RPMI7951 (cell line): ENCODE measurements at places on chromosomes 16 and 17. TPM values are rescaled to one million over a fixed set of nuclear protein-coding genes. Genes with fewer than 3 reads are reported as not detected.

CDIPT gene
- 83.4 and 90.4 TPM in 2 replicates for total RNA-seq

CLEC3A gene
- total RNA-seq, result 0.29 TPM in 1 of 2 replicates, not detected in the other

- DNase-seq, result peak; percentile 51
Observed at GRCh38 chr17:31688701-31689100, 170.3 kb downstream of the COPRS start.

GRCh38 chr16:85418978-85419491 is 194.1 kb upstream of the GSE1 start:
- DNase-seq, result no peak

DNA sequence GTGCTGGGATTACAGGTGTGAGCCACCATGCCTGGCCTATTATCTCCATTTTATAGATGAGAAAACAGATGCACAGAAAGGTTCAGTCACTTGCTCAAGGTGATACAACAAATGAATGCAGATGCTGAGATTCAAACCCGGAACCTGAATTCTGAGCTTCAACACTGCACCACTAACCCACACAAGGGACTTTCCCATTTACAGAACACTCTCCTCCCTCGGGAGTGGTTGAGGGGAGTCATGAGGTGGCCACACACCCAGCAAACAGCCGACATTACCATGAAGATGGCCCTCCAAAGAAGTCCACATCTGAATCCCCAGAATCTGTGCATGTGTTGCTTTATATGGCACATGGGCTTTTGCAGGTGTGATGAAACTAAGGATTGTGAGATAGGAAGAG is 9.1 kb downstream of the BCL7C start:
- DNase-seq, result no peak

TBC1D3H gene
- total RNA-seq, result not detected in 2 replicates

DNA sequence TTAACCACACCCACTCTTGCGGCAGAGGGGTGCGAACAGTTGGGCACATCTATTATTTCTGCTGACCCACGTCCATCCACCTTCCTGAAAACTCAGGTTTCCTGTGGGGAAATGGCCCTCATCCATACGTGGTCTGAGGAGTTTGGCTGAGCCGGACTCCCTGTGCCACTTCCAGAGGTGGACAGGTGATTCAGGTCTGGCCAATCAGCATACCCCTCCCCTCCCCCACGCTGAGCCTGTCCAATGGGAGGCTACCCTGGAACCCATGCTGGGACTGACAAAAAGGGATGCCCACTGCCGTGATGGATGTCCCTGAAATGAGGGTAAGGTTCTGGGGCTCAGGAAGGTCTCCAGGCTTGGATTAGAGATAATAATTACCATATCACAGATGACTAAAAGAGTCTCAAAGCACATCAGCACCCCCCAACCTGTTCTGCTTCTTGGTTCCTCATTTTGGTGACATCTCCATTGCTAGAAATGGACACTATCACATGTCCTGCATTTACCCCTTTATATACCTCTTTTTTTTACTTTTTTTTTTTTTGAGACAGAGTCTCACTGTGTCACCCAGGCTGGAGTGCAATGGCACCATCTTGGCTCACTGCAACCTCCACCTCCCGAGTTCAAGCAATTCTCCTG is 5.3 kb upstream of the MAPK7 start:
- DNase-seq, result no peak

SARM1 gene
- 6.9 and 9.0 TPM in 2 replicates for total RNA-seq

DNA sequence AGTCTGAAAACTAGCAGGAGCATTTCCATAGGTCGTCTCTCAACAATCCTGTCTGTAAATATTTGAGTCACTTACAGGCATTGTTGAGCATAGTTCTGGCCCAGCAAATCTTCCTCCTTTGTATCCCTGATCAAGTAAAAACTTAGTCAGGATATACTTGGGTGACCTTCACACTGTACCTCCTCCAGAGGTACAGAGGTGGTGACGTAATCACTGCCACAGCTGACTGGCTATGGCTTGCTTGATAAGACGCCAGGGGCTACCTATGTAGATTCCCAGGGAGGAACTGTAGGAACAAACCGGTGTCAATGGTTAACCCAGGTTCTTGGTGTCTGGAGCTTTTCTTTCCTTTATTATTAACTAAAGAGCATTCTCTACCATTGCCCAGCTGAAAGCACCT is at the start of gene KCNJ16:
Gene KCNJ16, plus strand, starts transcription at position 270 of the 400 bp plus-strand sequence. CDS start 56,863 bp downstream, outside the sequence.
- DNase-seq, result no peak

DNA sequence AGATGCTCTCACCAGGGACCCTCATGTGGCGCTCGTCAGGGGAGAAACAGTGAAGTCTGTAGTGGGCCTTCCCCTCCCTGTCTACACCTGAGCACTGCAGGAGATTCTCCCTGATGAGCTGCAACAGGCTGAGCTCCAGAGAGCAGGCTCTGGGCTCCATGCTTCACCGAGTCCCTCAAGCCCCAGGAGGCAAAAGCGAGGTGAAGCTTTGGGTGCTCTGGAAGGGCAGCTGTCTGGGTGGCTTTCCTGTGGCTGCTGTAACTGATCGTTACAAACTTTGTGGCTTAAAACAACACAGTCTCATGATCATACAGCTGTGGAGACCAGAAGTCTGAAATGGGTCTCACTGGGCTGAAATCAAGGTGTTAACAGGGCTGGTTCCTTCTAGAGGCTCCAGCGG is 12.1 kb upstream of the CD300LD start:
- DNase-seq, result no peak

DNA sequence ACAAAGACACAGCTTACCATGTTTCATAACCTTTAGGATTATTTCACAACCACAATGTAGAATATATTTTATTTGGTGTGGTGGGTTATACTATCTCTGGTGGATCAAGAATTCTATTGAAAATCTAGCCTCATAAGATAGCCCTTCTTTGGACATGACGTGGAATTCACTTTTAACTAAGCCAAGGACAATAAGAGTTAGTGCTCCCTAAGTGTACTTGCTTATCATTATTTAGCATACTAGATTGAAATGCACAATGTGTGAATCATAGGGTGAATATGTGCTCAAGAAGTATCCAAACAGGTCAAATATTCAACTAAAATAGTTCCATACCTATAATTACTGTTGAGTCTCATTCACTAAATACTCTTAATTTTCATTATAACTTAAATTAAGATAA is 1179.5 kb upstream of the GOT2 start:
- no peak for DNase-seq

GRCh38 chr16:82832821-82833220 is 206.1 kb downstream of the CDH13 start:
- peak; percentile 78 for DNase-seq

GRCh38 chr17:73290399-73291259 is 21.2 kb downstream of the CDC42EP4 start:
- DNase-seq, result peak; percentile 42

DNA sequence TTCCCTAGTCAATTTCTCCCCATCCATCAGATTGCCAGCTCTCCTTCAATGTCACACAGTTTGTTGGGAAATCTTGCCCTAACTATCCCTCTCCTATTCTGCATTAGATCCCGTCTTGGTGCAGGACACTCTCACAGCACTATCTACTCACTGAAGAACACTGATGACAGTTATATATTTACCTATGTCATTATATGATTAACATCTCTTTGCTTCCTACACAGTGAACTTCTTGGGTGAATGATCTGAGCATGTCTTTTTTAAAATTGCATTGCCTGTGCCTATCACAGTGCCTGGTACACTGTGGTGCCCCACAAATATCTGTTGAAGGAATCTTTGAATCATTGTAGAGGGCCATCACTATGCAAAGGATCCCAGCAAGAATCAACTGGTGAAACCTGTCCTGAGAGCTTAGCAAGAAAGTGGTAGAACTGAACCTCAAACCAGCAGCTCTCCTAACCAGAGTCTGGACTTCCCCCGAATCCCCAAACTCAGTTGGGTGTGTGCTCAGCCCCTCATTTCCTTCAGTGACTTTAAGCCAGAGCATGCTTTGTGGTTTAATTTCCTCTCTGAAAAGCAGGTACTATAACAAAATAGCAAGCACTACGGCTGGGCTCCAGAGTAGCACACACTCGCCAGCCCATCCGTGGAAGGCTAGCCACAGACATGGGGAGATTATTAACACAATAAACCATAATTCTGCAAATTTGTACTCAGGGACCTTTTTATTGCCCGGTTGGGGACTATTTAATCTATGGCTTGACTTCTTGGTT is 680.7 kb upstream of the SALL1 start:
- DNase-seq, result no peak

GRCh38 chr17:57954397-57955182 is 622 bp downstream of the CUEDC1 start:
- DNase-seq, result peak; percentile 81

RAB34 gene
- 176 and 202 TPM in 2 replicates for total RNA-seq

DNA sequence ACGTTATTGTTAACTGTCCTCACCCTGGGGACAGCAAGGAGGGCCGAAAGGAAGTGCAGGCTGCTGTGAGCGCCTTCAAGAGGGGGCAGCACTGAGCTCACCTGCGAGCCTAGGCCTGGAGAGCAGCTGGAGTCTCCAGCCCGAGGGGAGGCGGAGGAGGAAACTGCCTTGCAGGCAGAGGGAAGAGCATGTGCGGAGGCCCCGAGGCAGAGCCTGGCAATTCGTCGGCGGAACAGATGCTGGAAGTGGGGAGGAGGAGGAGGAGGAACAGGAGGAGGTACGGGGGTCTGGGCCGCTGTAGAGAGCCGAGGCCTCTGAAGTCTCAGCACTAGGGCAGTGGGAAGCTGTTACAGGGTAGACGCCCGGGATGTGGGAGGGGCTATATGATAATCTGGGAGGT is 49.6 kb upstream of the PLCG2 start:
- DNase-seq, result no peak

GRCh38 chr17:43464046-43464445 is 19.7 kb upstream of the DHX8 start:
- DNase-seq, result no peak

GRCh38 chr16:86513471-86514277 is 3.3 kb downstream of the FOXF1 start:
- no peak for DNase-seq

NACA2 gene
- total RNA-seq, result not detected in 2 replicates

RGS9 gene
- total RNA-seq, result 3.3 and 4.7 TPM in 2 replicates

DNA sequence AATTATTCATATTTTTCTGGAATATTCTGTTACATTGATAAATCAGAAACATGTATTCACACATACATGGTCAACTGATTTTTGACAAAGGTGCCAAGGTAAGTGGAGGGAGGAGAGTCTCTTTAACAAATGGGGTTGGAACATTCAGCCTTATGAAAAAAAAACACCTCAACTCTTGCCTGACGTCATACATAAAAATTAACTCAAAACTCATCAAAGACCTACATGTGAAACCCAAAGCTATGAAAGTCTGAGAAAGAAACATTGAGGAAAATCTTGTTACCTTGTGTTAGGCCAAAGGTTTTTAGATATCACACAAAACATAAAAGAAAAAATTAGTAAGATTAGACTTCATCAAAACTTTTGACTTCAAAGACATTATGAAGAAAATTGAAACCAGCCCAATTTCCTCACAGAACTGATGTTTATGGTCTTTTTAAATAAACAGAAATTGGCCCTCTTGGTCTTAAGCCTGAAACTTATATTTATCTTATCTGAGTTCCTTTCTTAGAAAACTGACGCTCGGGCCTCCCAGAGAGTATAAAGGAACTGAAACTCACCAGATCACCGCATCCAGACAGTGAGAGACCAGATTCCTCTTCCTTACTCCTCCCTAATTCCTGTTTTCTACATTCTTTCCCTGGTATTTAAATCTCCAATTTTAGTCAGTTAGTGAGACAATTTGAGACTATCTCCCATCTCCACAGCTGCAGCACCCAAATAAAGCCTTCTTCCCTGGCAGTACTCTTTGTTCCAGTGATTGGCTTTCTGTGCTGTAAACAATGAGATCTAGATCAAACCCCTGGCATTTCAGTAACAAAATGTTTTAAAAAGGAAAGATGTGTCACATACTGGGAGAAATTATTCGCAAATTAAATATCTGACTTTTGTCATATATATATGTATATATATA is 4.0 kb downstream of the HYDIN start:
- no peak for DNase-seq

- DNase-seq, result no peak
Observed at GRCh38 chr16:10013364-10013763, 168.9 kb downstream of the GRIN2A start.

CCL1 gene
- not detected in 2 replicates for total RNA-seq

DNA sequence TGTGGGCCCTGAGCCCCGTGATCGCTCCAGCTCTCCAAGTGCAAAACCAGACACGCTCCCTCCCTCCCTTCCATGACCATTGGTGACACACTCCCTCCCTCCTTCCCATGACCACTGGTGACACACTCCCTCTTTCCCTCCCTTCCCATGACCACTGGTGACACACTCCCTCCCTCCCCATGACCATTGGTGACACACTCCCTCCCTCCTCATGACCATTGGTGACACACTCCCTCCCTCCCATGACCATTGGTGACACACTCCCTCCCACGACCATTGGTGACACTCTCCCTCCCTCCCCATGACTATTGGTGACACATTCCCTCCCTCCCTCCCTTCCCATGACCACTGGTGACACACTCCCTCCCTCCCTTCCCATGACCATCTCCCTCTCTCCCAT is 56.3 kb downstream of the LMF1 start:
- peak; percentile 3 for DNase-seq

GRCh38 chr17:64920026-64920418 is 744 bp upstream of the LRRC37A3 start:
- DNase-seq, result no peak

DNA sequence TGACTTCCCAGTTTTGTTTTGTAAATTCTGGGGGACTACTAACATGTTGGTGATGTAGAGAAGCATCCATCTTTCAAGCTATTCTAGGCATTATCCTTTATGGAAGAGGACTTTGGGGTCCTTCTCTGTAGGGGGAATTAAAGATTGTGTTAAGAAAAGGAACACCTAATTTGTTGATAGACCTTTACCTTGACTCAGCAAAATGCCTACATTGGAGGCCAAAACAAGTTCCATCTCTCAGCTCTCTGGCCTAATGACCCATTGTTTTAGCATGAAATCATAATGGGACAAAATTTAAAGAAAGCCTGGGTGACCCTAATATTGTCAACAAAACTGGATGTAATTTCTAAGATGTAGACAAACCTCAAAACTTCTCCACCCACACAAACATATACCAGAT is 465.3 kb upstream of the SOX9 start:
- DNase-seq, result no peak

KRTAP2-1 gene
- 0.48 TPM in 1 of 2 replicates, not detected in the other for total RNA-seq

- DNase-seq, result no peak
Observed at GRCh38 chr17:57714665-57715180, 30.4 kb downstream of the CCDC182 start.

DNA sequence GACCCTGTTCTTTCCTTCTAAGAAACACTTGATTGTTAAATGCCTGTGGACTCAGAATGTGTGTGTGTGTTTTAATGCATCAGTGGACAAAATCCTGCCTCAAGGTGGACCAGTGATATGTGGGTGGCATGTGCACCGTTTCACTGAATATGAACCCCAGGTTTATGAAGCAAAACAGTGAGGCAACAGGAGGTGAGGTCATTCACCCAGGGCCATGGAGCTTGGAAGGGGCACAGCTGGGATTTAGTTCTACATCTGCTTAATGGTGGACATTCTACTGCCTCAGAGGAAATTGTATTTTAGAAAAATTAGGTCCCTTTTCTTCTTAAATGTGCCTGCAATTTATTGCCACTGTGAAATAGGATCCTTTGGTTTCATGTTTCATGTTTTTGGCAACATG is 549.5 kb upstream of the EEF2KMT start:
- no peak for DNase-seq
